ENCODE measurements at places on chromosomes 1 and 21.
A peak's percentile ranks its signal among the peaks of the same experiment; 100 is the strongest.

- DNase-seq = no peak
Observed at GRCh38 chr1:233597489-233597901, 16.4 kb upstream of the KCNK1 start.

- no peak for DNase-seq
Observed at GRCh38 chr21:33315946-33316710, 8.6 kb upstream of the IFNAR1 start.

- DNase-seq = no peak
Observed at GRCh38 chr1:115833856-115834255, 7.1 kb downstream of the NHLH2 start.

GRCh38 chr1:38608202-38608864, 251.2 kb downstream of the RRAGC start:
- DNase-seq = peak; percentile 2

- peak; percentile 100 for DNase-seq
Observed at GRCh38 chr1:41003640-41004220, 17.8 kb downstream of the SLFNL1 start.

DNA sequence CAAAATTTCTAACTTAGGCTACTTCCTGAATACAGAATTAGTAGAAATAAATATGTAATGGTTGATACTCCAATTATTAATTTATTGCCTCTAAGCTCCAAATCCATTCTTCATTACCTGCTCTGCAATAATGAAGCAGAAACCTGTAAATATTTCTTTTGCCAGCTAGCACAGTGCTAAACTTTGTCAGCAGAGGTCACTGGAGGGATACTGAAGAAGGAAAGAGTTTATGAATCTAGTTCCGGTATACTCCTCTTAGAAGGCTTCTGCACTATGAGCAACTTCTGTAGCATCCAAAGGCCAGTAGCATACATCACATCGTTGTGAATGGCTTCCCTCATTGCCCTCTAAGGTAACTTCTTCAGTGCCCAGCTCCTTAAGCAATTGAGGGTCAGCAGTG, 81.0 kb upstream of the LHX8 start:
- DNase-seq = peak; percentile 10

DNA sequence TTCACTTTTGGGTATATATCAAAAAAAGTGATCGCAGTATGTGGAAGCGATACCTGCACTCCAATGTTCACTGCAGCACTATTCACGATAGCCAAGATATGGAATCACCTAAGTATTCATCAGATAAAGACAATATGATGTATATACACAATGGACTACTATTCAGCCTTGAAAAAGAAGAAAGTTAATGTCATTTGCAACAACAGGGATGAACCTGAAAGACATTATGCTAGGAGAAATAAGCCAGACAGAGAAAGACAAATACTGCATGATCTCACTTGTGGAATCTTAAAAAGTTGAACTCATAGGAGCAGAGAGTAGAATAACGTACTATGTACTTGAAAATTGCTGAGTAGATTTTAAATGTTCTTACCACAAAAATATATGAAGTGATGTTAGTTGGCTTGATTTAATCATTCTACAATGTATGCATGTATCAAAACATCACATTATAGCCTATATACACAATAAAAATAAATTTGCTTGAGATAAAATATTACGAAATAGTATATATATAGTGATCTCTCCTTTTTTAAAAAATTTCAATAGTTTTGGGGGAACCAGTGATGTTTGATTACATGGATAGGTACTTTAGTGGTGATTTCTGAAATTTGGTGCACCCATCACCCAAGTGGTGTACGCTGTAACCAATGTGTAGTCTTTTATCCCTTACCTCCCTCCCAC, 56.0 kb downstream of the DTL start:
- DNase-seq = no peak

- DNase-seq = no peak
Observed at GRCh38 chr1:89594096-89594740, 38.7 kb upstream of the LRRC8C start.

- peak; percentile 30 for DNase-seq
Observed at GRCh38 chr1:84505493-84506001, 639 bp upstream of the SPATA1 start.

DNA sequence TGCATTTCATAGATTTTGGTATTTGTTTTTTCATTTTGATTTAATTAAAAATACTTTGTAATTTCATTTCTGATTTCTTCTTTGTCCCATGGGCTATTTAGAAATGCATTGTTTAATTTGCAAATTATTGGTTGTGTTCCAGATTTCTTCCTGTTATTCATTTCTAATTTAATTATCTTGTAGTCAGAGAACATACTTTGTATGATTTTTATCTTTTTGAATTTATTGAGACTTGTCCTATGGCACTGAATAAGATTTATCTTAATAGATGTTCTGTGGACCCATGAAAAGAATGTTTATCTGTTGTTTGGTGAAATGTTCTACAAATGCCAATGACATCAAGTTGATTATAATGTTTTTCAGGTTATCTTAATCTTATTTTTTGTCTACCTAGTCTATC, 16.1 kb upstream of the TRABD2B start:
- no peak for DNase-seq

DNA sequence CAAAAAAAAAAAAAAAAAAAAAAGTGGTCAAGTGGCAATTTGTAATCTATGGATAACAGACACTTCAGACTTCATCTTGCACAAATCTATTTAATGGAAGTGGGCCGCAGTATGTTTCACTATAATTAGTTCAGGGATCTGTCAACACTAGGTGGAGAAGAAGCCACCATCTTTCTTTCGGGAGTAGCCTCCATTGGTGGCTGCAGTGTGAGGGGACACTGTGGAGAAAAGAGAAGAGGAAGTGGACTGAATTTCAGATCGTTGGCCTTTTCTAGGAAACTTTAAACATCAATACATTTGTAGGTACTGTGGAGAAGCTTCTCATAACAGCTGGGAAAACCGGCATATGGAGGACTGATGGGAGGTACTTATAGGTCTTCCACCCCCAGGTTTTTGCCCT, 8.0 kb upstream of the ELAPOR1 start:
- DNase-seq = no peak

- DNase-seq = peak; percentile 26
Observed at GRCh38 chr1:71047635-71048607, at the start of gene PTGER3. PTGER3 (minus strand) TSS chr1:71047816; CDS start chr1:71047577, 239 bp downstream.

- DNase-seq = peak; percentile 48
Observed at GRCh38 chr1:16921391-16922185, at the start of gene CROCC. CROCC (plus strand) TSS chr1:16921931; CDS start chr1:16922019, 88 bp downstream.

GRCh38 chr1:221910222-221910621, 168.3 kb upstream of the DUSP10 start:
- DNase-seq = no peak

- no peak for DNase-seq
Observed at GRCh38 chr1:9296850-9297249, 4.2 kb downstream of the SPSB1 start.

DNA sequence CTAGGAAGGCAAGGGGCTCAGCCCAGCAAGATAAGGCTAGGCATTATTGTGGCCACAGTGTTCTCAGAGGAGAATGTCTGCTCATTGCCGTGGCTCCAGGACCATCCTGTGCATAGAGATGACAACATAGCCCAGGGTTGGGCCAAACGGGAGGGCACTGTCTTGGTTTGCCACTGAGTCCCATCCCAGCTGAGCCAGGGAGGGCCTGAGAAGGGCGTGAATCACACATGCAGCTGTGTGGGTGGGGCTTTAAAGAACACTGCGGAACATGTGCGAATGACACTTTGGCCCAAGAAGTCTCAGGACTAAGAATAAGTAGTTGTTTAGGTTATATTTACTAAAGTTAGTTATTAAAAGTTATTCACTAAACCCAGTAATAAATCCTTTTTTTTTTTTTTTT, 18.5 kb downstream of the CHAF1B start:
- DNase-seq = no peak

DNA sequence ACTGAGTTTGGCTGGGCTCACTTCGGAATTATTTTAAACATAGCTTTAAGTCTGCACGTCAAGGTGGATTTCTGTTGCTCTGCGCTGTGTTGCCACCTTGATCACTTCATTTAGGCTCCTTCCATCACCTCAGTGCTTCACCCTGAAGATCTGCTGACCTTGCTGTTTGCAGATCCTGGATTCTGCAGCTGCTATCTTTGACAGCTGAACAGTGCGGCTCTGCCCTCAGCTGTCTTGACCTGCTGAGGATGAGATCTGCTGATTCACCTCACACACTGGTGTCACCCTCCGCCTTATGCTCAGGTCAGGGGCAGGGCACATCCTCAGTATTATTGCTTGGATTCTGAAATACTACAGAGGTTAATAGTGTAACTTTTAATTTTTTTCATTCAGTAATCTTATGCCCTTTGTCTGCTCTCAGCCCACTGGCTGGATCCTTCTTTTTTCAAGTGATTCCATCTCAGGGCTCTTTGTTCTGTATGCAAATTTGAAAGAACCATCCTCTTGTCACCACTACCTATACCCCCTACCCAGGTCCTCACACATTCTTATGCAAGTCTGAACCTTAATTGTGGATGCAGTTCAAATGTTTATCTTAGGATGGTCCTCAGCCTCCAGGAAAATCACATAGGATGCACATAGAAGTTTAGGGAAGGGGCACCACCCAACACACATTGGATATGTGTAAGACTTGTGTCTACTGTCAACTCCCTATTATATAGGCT, 364.0 kb downstream of the OLFM3 start:
- no peak for DNase-seq

GRCh38 chr1:236158719-236159118, 16.4 kb downstream of the GPR137B start:
- DNase-seq = no peak

- no peak for DNase-seq
Observed at GRCh38 chr1:25103164-25103795, 129.0 kb downstream of the SYF2 start.

DNA sequence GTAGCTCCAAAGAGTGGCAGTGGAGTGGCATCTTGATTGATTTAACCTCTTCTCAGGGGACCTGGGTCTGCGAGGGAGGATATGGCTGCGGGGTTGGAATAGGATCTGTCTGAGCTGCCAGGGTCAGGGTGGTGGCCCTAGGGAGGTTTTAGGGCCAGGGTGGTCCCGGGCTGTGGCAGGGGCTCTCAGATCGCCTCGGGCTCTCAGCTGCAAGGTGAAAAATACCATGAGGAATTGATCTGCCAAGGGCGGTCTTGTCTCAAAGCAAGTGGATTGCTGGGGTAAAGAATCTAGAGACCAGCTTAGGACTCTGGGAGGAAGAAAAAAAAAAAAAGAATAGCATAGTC, 3.7 kb downstream of the SIM2 start:
- DNase-seq = no peak

DNA sequence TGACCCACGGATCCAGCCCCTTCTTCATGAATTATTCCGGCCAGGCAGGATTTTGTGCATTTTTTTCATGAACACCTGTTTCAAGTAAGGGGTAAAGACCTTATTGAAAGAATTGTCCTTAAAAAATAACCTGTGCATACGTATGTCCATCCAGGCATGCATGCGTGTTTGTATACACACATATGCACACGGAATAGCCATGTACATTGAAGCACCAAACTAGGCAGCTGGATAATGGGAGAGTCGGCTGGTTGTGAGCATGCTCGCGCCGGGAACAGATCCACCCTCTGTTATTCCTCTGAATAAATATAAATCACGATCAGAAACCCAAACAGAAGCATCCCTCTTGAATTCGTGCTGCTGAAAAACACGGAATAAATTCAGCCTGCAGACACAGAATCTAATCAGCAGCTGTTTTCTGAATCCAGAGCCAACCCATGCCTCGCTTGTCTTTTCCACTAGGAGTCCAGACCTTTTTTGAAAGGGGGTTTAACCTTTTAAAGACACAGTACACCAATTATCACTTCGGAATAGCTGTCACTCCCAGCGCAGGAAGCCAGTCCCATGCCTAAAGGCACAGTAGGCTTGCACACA, at the start of gene HIVEP3:
TSS of gene HIVEP3 (minus strand) at position 473 of the 594 bp plus-strand sequence.
- no peak for DNase-seq

- DNase-seq = no peak
Observed at GRCh38 chr21:15625363-15625762, 104.4 kb upstream of the USP25 start.

DNA sequence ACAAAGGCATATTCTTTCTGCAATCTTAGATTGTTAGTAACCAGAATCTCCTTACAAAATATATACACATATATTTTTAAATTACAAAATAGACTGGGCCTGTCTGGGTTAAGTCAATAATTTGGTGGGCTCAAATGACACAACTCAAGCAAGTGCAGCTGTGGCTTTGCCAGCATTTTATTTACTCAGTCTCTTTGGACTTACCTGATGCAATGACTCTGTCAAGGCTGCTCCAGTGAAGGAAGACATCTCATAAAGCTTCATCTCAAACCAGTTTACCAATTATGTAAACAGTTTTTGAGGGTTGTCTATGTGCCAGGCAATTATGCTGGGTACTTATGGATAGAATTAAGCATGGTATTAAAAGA, 22.8 kb upstream of the ABCA4 start:
- DNase-seq = no peak

DNA sequence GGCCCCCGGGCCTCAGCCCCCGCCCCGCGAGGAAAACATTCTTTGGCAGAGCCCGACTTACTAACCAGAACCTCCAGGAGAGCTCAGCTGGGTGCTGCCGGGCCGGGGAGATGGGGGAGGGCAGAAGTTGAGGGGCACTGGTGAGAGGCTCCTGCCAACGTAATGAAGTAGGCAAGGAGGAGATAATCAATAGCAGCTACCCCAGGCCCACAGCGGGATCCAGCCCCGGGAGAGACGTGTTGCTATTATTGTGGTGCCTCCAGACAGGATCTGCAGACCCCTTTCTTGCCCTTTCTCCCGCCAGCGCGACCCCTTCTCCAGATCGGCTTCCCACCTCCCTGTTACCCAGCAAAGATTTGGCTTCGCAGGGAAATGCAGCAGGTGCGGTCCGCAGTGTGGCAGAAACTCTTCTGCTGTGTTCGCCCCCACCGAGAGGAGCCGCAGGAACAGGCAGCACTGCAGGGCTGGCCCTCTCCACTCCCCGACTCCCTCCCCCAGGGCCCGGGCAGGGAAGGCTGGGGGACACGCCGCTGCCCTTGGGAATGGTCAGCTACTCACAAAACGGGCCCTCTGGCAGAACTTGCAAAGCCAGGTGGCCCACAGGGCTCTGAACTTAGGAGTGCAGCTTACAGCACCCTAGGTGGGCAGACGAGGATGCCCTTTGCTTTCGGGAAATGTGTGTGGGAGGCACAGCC, 1.5 kb upstream of the KCNA2 start:
- DNase-seq = no peak

GRCh38 chr1:38283696-38284470, 237.3 kb upstream of the POU3F1 start:
- DNase-seq = no peak

DNA sequence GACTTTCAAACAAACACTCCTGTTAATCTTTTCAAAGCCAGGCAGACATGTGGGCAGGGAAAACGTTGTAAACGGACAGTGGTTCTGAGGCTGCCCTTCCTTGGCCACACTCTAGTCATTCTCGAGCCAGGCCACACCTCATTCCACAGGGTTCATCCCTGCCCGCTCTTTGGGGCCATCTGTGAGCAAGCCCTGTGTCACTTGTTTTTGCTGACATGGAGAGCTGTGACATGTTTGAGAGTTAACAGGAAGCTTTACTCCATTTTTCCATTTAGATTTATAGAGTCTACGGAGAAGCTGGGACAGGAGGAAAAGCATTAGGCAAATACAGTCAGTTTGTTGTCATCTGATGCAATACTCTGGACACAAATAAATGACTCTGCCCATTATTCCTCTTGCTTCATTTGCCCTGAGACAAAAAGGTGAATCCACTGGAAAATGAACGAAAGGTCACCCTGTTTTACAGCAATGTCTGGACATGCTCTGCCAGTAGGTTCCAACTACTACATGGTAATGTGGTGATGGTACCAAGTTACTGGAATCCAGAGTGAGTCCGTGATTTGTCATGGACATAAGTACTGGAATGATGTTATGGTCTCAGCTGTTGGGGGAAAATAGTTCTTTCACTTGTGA, 126.9 kb downstream of the CLIC6 start:
- DNase-seq = no peak

- no peak for DNase-seq
Observed at GRCh38 chr1:151596166-151596953, 15.5 kb upstream of the SNX27 start.
